ENCODE measurements at places on chromosomes 3 and 15.

- peak; percentile 13 for DNase-seq
Measured at GRCh38 chr3:44114142-44114541, 127.5 kb upstream of the TOPAZ1 start.

DNA sequence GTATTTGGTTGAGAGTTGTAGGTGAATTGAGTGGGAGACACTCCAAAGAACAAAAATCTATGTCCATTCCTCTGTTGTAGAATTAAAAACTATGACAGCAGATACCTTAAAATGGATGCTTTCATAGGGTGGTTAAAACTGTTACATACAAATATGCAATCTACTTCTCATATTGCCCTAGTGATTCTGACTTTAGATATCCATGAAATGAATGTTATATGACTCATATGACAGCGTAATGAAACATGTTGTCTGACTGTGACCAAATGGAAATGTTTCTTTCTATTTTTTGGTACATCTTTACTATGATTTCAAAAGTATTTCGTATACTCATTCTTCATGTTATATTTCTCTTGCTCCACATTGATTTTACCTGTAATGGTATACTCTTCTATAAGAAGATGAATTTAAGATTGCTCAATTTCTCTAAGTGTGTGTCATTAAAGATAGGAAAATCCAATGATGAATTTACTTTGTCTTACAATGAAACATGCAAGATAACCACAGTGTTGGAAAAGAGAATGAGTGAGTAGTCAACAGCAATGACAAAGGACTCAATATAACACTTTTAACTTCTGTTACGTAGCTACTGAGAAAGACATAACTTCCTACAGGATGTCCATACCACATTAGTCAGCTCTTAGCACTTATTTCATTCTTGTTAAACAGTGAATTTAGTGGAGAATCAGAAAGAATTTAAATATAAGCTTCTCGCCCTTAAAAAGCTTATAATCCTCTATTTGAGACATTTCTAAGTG is 79.3 kb upstream of the LSAMP start:
- DNase-seq, result no peak

DNA sequence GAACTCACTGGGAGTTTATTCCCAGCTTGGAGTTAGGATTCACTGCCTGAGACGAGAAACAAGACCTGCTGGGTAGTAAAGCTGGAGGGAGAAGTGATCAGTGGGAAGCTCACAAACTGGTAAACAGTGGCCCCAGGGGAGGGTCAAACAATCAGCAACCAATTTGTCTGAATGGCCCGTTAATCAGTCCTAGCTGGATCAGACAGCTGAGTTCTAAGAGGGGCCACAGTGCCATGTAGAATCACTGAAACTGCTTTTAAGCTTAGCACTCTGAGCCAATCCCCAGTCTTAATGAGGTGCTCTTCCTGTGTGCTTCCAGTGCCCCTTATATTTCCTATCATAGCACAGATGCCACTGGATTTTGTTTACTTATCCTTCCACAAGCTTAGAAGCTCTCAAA is 591.7 kb downstream of the RSL24D1 start:
- DNase-seq, result no peak

- no peak for DNase-seq
Measured at GRCh38 chr15:77010857-77011256, 15.9 kb downstream of the PSTPIP1 start.

DNA sequence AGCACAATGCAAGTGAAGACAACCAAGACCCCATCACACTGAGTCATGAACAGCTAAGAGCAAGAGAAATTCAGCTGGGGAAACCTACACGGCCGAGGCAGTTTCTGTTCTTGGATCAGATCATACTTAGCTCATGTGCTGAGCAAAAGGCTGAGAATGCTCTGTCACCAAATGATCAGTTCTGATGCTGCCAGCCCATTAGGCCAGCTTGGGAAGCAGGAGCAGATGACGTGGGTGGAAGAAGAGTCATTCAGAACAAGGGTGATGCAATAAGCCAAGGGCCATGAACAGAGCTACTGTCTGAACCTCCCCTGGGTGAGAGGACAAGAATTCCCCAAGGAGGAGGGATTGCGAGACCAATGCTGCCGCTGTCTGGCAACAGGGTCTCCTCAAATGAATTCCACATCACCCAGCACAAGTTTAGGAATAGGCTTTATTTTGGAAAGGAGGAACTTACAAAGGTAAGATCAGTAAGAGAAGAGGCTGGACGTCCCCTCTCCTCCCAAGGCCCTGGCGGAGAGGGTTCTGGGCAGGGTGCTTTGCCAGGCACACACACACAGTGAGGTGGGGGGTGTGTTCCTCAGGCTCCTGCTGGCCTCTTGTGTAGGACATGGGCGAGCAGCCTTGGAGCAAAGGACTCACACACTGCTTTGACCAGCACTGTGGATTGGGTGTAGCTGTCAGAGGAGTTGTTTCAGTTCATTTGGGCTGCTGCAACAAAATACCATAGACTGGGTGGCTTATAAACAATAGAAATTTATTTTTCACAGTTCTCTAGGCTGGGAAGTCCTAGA is 65.6 kb upstream of the CTXND1 start:
- DNase-seq, result no peak

- no peak for DNase-seq
Measured at GRCh38 chr3:94758751-94759150, 695.9 kb downstream of the NSUN3 start.

GRCh38 chr3:112531358-112531781 is 30.4 kb downstream of the ATG3 start:
- no peak for DNase-seq

- no peak for DNase-seq
Measured at GRCh38 chr3:36575241-36575640, 189.1 kb downstream of the DCLK3 start.

DNA sequence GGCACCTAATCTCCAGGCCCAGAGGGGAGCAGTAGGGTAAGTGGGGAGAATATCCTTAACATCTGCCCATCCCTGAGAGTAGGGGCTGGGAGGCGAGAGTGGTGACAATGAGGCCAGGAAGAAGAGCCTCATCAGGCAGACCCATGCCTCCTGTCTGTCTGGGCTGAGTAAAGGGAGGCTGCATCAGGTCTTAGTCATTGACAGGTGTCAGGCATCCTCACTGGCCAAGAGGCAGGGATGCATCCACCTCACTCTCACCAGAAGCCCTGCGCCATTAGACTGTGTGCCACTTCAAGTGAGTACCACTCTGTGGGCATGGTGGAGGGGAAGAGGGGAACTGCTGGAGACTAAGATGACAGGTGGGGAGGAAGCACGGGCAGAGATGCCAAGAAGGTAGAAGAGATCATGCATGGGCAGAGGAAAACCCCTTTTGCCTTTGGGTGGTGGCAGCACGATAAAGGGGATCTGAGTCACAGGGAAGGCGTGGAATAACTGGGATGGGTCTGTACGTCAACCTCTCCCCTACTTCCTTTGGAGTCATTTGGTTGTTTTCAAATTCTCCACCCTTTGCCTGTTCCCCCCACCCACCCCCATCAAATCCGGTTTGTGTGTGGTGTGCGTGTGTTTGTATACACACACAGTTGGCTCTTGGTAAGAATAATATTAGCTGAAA is 14.1 kb downstream of the ANAPC13 start:
- no peak for DNase-seq

GRCh38 chr3:41274944-41275668 is 75.8 kb downstream of the CTNNB1 start:
- DNase-seq, result no peak

GRCh38 chr3:66539466-66539989 is 38.7 kb upstream of the LRIG1 start:
- DNase-seq, result no peak

DNA sequence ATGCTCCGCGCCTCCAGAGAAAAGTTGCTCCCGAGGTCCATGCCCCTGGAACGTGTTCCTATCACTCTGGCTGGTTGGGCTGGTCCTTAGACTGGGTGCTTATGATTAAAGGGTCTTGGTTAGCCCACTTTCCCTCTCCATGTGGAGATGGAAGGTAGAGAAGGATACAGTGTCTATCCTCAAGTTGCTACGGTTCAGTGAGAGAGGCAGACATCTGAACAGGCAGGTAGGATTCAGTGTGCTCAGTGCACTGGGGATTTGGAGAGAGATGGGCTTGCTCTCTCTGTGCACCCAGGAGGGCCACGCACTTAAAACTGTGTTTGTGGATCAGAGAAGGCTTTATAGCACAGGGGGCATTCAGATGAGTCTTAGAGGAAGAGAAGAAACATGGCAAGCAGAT is 63.0 kb downstream of the RPL39L start:
- DNase-seq, result no peak

GRCh38 chr15:39582286-39582976 is 1.6 kb downstream of the THBS1 start:
- no peak for DNase-seq

DNA sequence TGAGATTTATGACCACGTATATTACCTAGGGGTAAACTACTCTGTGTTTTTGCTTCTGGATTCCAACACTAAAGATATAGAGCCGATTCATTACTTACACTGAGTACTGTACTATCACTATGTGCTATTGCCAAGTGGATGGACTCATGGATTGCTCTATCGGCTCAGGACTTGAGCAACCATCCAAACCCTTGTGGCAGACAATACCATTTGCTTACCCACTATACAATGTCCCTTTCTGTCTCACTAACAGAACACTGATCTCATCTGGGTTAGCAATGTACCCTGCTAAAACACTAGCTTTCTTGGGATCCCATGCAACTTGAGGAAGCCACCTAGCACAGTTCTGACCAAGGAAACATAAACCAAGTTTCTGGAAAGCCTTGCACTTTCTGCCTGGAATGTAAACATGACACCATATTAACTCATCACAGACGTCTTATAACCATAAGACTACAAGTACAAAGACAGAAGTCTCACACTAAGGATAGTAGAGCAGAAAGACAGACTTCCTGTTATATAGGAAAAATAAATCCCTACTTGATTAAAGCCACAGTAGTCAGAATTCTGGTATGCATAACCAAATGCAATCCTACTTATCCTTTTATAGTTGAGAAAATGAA is 38.6 kb downstream of the HACD2 start:
- no peak for DNase-seq

DNA sequence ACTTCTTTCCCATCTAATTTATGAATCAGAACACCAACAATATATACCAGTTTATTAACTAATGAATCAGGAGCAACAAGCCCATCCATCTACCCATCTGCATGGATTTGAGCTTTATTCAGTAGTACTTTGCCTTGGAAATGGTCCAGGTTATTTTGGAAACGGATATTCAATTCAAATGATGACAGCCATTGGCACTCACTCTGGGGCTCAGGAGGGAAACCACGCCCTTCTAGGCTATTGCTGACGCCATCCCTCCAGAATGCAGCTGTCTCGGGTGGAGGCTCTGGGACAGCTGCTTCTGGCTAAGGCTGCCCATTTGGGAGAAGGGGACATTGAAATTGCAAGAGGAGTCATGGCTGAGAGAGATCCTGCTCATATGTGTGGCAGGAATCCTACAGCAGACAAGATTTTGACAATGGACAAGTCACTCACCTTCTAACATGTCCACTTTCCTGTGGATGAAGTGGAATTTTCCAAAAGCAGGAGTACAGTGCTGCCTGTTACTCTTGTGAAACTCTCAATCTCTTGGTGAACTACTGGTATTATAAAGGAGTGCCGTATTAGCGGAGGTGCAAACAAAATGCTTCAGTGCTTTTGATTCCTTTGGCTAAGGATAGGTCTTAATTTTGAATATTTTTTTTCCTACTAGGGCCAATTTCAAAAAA is 29.3 kb upstream of the TRAK1 start:
- DNase-seq, result no peak

DNA sequence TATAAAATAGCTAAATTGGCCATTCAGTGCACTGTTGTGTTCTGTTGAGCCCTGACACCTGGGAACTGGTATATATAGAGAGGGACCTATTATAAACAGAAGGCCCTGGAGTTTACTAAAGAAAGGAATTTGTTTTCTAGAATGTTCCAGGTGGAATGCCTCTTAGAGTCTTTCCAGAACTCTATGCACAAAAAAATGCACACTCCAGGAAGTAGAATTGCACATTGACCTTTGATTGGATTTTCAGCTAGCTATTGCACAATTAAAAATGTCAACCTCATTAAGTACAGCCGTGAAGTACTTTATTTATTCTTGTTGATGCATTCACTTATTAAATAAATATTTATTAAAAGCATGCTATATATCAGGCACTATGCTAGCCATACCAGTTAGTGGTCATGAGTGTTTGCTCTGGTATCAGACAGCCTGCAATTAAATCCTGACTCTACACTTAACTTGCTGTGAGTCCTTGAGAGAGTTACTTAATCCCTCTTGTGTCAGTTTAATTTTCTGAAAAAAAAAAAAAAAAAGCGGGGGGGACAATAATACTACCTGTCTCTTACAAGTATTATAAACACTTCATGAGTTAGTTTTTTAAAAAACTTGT is 40.8 kb downstream of the NDUFB4 start:
- DNase-seq, result no peak

DNA sequence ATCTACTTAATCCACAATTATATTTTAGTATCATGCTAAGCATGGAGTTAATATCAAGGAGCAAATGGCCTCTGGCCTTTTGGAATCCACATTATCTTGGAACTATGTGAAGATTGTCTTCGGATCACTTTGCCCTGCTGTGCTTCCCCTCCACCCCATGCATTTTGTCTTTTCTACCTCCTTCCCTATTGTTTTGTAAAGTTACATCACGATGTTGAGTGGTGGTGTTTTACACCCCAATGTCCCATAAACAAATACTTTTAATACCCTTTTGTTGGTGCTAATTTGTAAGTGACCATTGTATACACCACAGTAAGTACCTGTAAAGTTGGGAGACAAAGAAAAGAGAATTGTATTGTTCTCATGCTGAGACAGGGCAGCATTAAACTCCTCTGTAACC is 258.4 kb upstream of the ZNF717 start:
- no peak for DNase-seq

DNA sequence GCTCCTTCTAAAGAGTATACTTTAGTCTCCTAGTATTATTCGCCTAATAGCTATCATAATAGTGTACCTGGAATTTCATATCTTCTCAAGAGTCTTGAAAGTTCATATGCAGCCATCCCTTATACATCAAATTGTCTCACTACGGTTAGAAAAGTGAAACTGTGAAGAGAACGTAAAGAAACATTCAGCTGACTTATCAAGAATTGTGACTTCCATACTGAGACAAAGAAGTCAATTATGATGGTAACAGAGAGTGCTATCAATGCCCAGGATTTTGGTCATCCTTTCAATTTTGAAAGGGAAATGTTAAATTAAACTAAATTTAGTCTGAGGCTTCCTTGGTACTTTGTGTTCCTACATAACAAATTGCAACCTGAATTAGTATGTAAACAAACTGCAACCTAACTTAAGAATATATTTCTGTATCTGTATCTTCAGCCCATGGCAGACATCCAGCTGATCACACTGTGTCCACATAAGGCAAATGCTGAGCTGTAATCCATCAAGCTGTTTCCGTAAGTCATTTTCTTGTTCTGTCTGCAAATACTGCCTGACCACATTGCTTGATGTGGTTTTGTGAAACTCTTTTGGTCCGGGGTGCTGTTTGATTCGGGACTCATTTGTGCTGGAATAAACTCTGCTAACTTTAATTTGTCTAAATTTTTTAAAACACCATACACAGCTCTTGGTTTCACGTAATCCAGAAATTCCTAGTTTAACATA is 469.6 kb downstream of the SI start:
- no peak for DNase-seq
